ENCODE measurements at places on chromosomes 1 and 21. TPM values are rescaled to one million over a fixed set of nuclear protein-coding genes. Genes with fewer than 3 reads are reported as not detected.

GRCh38 chr1:211501711-211502400, 9.9 kb upstream of the RD3 start:
- H3K4me1 ChIP-seq, result no peaks in the 10 kb centered on the region
- no peaks in the 10 kb centered on the region for H3K36me3 ChIP-seq
- H3K27ac ChIP-seq, result peak overlapping the region; percentile 53
- no peaks in the 10 kb centered on the region for H3K27me3 ChIP-seq
- no peak for DNase-seq
- no peak overlapping the region for H3K4me3 ChIP-seq

DNA sequence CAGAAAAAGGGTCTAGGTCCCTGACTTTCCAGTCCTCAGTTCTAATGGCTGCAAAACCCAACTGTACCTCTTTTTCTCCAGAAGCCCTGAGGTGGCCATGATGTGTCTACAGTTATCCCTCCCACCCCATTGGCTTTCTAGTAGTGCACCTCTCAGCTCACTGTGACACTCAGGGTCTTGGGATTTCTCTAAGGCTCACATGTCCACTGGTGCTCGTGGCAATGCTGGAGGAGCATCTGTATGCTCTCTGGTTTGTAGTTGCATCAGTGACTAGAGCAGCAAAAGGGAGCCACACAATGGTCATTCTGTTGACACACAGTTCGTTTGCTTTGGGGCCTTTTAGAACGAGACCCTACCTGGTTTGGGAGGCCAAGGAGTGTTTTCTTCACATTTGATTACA, 81.6 kb upstream of the SYT6 start:
- peak; percentile 91 for DNase-seq
- no peak overlapping the region for H3K4me3 ChIP-seq
- no peaks in the 10 kb centered on the region for H3K27me3 ChIP-seq
- H3K27ac ChIP-seq, result no peak overlapping the region
- no peaks in the 10 kb centered on the region for H3K4me1 ChIP-seq

- H3K4me3 ChIP-seq, result no peak overlapping the region
- peaks cover 4% of the 10 kb centered on the region for H3K27me3 ChIP-seq
- H3K36me3 ChIP-seq, result no peaks in the 10 kb centered on the region
Measured at GRCh38 chr21:36544545-36544944, 64.6 kb upstream of the CLDN14 start.

CLCA4 gene
- total RNA-seq, result not detected

SH2D5 gene
- total RNA-seq, result 2.8 TPM

All from esophagus muscularis mucosa (tissue), 4 donors.